ENCODE measurements at places on chromosomes 11 and 22. TPM values are rescaled to one million over a fixed set of nuclear protein-coding genes. Genes with fewer than 3 reads are reported as not detected.
A peak's percentile ranks its signal among the peaks of the same experiment; 100 is the strongest.

Gene SLC25A22
- 13.1 TPM for total RNA-seq

Gene ALDH3B2
- total RNA-seq: not detected

Gene CADM1
- 89.9 TPM for total RNA-seq

Gene OR51F2
- total RNA-seq: not detected

- peaks cover 8% of the 10 kb centered on the region for H3K4me1 ChIP-seq
- no peak overlapping the region for H3K4me3 ChIP-seq
- peak; percentile 84 for DNase-seq
- H3K27me3 ChIP-seq: no peaks in the 10 kb centered on the region
- peak overlapping the region; percentile 43 for H3K27ac ChIP-seq
Measured at GRCh38 chr11:61887839-61888494, 3.4 kb downstream of the FADS3 start.

GRCh38 chr11:121515335-121515671 lies 62.5 kb upstream of the SORL1-AS1 start:
- no peaks in the 10 kb centered on the region for H3K27me3 ChIP-seq
- no peak overlapping the region for H3K4me3 ChIP-seq
- no peak for DNase-seq
- H3K4me1 ChIP-seq: no peaks in the 10 kb centered on the region
- no peaks in the 10 kb centered on the region for H3K36me3 ChIP-seq
- H3K27ac ChIP-seq: no peak overlapping the region

DNA sequence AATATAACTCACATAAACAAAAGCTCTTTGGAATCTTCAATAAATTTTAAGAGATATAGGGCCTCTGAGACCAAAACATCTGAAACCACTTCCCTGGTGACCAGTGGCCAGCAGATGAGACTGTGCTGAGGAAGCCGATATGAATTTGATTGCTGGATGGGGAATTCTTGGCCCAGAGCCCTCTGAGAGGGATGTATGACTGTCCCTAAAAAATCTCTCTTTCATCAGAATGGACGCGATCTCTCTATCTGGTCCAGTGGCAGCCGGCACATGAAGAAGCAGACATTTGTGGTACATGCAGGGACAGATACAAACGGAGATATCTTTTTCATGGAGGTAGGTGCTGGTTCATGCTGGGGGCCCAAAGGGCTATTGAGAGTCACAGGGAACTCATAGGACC lies 37.5 kb downstream of the MYBPC3 start:
- H3K27me3 ChIP-seq: no peaks in the 10 kb centered on the region
- no peak for DNase-seq
- no peaks in the 10 kb centered on the region for H3K4me1 ChIP-seq
- no peak overlapping the region for H3K27ac ChIP-seq
- no peak overlapping the region for H3K4me3 ChIP-seq

DNA sequence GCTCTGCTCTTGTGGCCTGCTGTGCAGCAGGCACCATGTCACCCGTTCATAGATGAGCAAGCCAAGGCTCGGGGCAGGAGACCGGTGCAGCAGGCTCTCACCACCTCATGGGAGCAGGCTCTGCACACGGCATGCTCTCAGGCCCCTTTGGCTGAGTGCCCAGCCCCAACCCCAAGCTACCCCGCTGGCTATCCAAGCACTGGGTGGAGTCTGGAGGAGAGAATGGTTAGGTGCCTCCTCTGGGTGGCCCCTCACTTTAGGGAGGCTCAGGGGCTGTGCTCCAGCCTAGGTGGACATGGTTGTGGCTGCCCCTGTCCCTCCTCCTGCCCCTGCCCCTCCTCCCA lies 199.9 kb downstream of the IGLL1 start:
- peaks cover 12% of the 10 kb centered on the region for H3K4me1 ChIP-seq
- H3K36me3 ChIP-seq: no peaks in the 10 kb centered on the region
- no peak overlapping the region for H3K27ac ChIP-seq
- no peak overlapping the region for H3K4me3 ChIP-seq
- peak; percentile 40 for DNase-seq

GRCh38 chr22:22463855-22464540 lies 44.5 kb downstream of the ZNF280B start:
- no peaks in the 10 kb centered on the region for H3K4me1 ChIP-seq
- DNase-seq: peak; percentile 47
- H3K27ac ChIP-seq: no peak overlapping the region

- no peaks in the 10 kb centered on the region for H3K36me3 ChIP-seq
- H3K27ac ChIP-seq: no peak overlapping the region
- DNase-seq: no peak
- no peak overlapping the region for H3K4me3 ChIP-seq
Measured at GRCh38 chr11:30254307-30255298, 23.8 kb downstream of the FSHB start.

DNA sequence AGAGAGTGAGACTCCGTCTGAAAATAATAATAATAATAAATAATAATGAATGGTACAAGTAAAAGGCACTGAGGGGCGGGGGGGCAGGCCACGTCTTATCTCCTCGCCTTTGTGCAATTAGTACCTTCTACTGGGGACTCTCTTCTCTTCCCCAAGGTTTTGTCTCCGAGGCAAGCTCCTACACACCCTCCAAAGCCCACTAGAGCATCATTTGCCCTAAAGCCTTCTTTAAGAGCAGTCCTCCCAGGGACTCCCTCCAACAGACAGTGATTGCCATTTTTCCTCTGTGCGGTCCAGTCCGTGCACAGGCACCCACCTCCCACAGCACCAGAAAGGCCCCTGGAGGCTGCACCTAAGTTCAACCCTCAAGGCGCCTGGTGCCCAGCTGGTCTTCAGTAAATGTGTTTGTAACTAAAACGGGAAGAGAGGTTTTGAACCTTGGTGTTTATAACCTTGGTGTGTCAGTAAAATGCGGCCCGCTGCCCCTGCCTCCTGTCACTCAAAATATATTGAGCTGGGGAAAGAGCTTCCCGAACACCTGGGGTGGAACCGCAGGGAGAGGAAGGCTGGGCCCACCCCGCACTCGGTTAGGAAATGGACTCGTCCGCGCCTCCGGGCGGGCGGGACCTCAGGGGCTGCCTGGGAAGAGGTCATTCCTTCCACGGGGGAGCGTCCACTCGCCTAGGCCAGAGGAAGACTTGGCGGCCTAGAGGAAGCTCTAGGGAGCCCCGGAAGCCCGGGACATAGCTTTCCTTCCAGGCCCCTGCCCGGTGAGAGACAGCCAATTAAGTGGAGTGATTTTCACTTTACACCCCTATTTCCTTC lies 4.7 kb upstream of the KDELR3 start:
- DNase-seq: peak; percentile 30
- H3K4me1 ChIP-seq: peaks cover 16% of the 10 kb centered on the region
- H3K4me3 ChIP-seq: no peak overlapping the region
- H3K27ac ChIP-seq: no peak overlapping the region
- H3K27me3 ChIP-seq: no peaks in the 10 kb centered on the region

DNA sequence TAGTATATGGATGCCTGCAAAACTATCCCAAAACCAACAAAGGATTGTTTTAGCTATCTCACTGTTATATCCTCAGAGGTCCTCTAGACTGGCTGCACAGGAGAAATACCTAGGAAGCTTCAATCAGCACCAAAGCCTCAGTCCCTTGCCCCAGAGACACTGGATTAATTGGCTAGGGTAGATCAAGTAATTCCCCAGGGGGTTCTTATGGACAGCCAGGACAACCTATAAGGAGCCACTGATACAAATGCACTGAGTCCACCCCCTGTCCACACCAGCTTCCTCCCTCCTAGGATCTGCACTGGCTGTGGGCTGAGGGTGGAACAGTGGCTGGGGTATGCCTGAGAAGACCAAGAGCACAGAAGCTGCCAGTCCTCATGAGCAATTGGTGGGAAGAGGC lies 16.3 kb downstream of the ADORA2A start:
- no peaks in the 10 kb centered on the region for H3K36me3 ChIP-seq
- H3K27me3 ChIP-seq: no peaks in the 10 kb centered on the region
- no peak for DNase-seq

DNA sequence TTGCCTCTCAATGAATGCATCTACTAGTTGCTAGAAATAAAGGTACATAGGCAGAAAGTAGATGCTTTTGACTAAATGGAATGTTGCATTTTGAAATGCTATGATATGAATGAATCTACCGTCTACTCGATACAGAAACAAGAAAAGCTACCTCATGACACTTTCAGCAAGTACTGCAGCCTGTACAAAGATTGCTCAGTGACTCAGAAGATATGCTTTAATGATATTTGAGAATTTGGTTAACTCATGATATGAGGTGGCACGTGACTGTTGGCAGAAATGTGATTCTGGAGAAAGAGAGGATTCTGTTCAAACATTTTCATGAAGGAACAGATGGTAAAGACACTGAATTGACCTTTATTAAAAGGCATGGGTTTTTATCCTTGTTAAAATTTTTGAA lies 76.0 kb downstream of the HSD17B12 start:
- H3K36me3 ChIP-seq: no peaks in the 10 kb centered on the region
- DNase-seq: no peak
- H3K4me3 ChIP-seq: no peak overlapping the region
- H3K4me1 ChIP-seq: no peaks in the 10 kb centered on the region
- no peak overlapping the region for H3K27ac ChIP-seq
- no peaks in the 10 kb centered on the region for H3K27me3 ChIP-seq

DNA sequence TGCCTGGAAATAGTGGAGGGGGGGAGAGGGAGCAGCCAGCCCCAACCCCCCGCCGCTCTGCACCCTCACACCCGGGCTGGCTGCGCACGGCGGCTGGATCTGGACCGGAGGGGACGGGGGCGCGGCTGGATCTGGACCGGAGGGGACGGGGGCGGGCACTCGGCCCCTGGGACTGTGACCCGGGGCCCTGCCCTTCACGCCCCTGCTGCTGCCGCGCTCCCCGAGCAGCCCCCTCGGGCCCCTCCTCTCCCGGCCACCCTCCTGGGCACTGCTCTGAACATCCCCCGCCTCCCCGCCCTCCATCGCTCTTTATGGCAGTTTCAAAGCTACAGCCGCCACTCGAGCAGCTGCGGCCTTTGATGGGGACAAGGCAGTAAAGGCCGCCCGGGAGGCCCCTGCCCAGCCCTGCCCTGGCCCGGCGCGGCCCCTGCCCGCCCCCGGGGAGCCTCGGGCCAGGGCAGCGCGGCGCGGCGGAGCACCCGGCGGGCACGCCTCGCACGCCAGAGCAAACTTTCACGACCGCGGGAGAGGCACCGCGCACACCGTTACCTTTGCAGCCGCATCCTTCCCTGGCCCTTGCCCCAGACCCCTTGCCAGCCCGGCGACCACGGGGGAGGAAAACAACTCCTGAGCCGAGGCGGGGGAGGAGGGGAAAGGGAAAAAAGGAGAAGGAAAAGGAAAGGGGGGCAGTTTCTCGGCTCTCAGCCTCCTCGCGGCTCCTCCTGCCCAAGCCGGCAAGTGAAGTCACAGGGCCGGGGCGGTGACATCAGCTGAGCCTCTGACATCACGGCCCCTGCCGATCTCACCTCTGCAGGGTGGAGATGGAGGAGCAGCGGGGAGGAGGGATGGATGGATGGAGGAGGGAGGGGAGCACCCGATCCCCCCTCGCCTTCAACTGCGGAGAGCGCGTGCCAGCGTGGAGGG lies 13.1 kb upstream of the TCF20 start:
- DNase-seq: no peak
- H3K36me3 ChIP-seq: no peaks in the 10 kb centered on the region
- no peak overlapping the region for H3K4me3 ChIP-seq

DNA sequence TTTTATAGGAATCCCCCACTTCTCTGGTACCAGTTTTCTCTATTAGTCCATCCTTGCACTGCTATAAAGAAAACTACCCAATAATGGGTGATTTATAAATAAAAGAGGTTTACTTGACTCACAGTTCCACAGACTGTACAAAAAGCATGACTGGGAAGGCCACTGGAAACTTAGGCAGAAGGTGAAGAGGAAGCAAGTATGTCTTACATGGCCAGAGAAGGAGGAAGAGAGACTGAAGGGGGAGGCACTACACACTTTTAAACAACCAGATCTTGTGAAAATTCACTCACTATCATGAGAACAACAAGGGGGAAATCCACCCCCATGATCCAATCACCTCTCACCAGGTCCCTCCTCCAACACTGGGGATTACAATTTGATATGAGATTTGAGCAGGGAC lies 68.9 kb upstream of the GNAZ start:
- no peaks in the 10 kb centered on the region for H3K36me3 ChIP-seq
- H3K4me3 ChIP-seq: no peak overlapping the region
- no peaks in the 10 kb centered on the region for H3K27me3 ChIP-seq

DNA sequence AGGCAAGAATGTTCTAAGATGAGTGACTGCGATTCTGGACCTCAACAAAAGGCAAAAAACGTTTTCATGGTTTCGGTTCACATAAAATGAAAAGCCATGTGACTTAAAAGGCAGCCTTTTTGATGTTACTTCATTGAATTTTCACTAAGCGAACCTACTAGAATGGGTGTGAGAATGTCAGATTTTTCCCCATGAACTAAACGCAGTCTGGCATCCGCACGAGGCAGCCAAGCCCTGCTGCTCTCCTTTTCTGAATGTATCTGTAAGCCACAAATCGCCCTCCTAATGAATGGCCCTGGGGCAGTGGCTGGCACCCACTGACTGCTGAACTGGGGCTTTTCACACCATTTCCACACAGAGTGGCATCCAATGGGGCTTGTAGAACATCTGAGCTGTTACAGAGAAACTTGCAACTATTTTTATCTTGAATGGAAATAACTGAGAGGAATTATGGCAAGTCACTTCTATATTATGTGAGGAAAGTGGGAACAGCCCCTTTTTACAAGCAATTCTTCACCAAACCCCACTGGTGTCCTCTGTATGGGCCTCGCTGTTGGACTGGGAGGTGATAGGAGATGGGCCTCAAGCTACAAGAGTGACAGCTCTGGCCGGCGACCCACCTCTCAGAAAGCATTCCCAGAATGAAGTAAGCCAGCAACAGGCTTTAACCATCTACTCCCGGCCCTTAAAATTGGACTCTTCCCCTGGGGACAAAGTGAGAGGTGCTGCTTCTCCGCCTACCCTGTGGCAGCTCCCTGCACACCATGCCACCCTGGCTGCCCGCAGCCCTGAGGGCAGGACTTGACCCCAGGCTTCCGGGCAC lies 29.4 kb downstream of the PPP2R1B start:
- no peak overlapping the region for H3K4me3 ChIP-seq
- H3K36me3 ChIP-seq: peaks cover 9% of the 10 kb centered on the region
- H3K27me3 ChIP-seq: no peaks in the 10 kb centered on the region
- peak overlapping the region; percentile 98 for H3K27ac ChIP-seq

DNA sequence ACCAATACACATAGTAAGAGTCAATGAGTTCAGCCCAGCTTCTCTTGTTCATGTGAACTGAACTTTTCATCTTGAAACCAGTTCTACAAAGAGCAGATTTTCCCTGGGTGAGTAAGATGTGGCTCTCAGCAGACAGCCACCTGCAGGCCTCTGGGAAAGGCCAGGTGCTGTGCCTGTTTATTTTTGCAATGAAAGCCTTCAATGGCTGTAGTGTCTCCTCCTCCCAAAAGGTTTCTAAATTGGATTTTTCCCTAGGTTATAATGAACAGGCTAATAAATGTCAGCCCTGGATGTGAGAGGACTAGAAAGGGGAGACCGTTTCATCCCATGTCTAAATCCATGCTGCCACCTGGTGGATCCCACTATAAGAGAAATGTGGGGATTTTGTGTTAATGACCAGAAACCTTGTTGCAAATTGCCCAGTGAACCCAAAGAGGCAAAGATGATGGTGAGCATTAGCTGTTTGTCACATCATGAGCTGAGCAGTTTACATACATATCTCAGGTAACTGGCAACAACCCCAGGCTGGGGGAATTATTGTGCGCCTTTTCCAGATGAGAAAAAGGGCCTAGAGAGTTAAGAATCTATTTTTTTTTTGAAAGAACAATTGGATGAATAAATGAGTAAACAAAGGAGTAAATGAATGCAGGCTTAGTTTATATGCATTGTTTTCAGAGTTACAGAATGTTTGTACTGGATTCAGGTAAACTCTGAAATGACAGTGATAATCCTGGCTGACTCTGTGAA lies 12.7 kb downstream of the C11orf91 start:
- no peaks in the 10 kb centered on the region for H3K27me3 ChIP-seq
- no peak overlapping the region for H3K4me3 ChIP-seq
- H3K4me1 ChIP-seq: peaks cover 33% of the 10 kb centered on the region
- no peak overlapping the region for H3K27ac ChIP-seq
